ENCODE measurements at places on chromosomes 5 and 9.

DNA sequence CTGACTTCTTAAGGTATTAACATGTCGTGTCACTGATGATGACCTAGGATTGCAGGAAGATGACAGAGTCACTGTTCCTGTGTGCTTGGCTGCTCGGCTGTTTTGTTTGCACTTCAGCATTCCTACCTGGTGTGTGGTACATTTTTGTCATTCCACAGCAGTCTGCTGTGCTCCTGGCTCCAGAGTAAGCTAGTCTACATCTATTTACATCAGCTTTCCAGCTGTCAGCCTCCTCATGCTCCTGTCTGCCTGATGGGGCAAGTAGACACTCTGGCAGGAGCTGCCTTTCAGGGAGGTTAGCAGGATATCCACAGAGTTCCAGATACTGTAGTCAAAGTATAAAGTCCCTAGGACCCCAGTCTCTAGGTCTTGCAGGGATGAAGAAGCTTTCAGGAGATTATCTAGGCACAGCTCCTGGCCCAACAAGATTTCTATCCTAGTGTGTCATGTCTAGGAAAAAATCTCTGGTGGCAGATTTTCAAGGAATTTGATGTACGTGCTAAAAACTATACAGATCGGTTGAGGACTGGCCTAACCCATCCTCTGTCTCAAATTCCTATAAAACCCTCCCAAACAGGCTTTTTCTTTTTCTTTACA is 28.4 kb downstream of the RUSC2 start:
- DNase-seq: peak; percentile 94

- no peak for DNase-seq
These were observed at the start of gene RASEF for GRCh38 chr9:83062651-83063527. Gene RASEF (minus strand): TSS chr9:83063142. CDS start chr9:83062867, 275 bp downstream.

- peak; percentile 39 for DNase-seq
These were observed 80.5 kb downstream of the NREP start for GRCh38 chr5:111676466-111676865.

DNA sequence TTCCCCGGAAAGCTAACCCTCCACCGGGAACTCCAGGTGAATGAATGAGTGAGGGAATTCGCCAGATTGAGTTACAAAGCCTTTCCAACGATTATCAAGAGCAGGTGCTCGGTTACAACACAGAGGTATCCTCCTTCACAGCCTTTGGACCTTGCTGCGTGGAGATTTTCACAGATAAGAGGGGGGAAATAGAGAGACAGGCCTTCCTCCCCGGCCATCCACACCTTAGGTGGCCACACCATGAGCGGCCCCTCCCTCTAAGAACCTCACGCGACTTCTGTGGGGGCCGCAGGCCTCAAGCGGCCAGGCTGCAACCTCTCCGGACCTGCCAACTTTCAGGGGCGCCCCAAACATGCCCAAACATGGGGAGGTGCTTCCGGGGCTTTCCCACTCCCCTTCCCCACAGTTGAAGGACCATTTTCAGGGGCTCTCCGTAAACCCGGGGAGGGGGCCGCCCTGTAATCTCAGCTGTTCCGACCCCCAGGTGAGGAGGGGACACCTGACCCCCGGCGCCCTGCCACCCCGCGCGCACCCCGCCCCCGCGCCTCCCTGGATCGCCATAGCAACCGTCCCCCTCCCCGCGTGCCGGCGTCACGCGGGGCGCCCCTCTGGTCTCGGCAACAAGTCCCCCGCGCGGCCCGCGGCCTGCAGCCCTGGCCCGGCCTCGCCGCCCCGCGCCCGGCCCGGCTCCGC is 603 bp downstream of the DENND1A start:
- DNase-seq: no peak

- DNase-seq: no peak
These were observed 220.1 kb downstream of the DAB2IP start for GRCh38 chr9:121871431-121872025.

DNA sequence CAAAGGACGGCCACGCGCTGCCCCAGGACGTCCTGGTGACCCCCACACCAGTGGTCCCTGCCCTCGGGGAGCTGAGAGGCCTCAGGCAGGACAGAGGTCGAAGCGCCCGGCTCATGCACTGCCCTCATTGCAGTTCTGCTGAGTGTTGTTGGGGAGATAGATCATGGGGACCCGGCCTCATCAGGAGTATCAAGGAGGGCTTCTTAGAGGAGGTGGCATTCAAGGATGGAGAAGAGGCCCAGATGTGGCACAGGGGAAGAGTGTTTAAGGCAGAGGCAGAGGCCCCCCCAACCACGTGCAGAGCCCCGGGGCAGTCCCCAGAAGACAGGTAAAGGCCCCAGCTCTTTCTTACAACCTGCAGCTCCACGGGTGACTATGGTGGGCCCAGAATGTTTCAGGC is 26.2 kb downstream of the ASS1 start:
- no peak for DNase-seq

GRCh38 chr9:87587864-87588263 is 90.2 kb downstream of the DAPK1 start:
- no peak for DNase-seq

GRCh38 chr9:113973963-113974413 is 97.9 kb downstream of the ZNF618 start:
- peak; percentile 22 for DNase-seq

DNA sequence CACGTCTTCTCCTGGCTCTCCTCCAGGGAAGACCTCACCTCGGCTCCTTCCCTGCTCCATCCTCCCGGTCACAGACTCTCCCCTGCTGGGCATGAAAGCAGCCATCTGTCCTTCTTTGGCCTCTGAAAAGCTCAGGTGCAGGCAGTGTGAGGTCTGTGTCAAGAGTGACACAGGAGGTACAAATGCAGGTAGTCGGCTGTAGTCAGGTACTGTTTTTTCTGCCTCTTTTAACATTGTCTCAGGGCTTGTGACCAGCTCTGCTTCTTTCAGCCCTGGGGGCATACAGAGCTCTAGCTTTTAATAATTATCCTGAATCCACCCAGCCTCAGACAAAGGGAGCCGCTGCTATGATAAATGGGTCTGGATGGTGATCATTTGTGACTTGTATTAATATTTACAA is 46.4 kb downstream of the C5orf15 start:
- no peak for DNase-seq

GRCh38 chr5:180142021-180142765 is 66.8 kb downstream of the RASGEF1C start:
- no peak for DNase-seq

GRCh38 chr9:31759703-31760102 is 624.7 kb upstream of the ACO1 start:
- no peak for DNase-seq

DNA sequence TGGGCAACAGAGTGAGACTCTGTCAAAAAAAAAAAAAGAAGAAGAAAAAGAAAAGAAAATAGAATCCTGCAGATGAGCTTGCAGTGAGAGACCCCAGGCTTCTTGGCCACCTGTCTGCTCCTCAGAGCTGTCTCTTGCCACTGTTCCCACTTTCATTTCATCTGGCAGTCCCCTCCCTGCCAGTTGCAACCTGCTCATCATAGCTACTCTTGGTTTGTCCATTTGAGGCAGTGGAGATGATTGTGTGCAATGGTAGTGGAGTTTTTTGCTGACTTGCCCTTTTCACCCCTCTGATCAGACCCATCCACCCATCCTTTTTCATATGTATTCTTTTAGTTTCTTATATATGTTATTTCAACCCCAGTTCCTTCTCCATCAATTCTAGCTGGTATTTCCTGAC is 28.7 kb downstream of the ANKRD33B start:
- DNase-seq: no peak

All from GM04503 (cell line).